ENCODE measurements at places on chromosomes 2 and 18. TPM values are rescaled to one million over a fixed set of nuclear protein-coding genes. Genes with fewer than 3 reads are reported as not detected.

- peaks cover 8% of the 10 kb centered on the region for H3K4me1 ChIP-seq
- H3K4me3 ChIP-seq, result no peak overlapping the region
- H3K36me3 ChIP-seq, result peaks cover 3% of the 10 kb centered on the region
- H3K27ac ChIP-seq, result no peak overlapping the region
- H3K27me3 ChIP-seq, result peaks cover 5% of the 10 kb centered on the region
- no peak for DNase-seq
Measured at GRCh38 chr2:102509749-102510148, 36.7 kb downstream of the SLC9A4 start.

Gene RABL2A
- 56.2 TPM for total RNA-seq

- H3K4me1 ChIP-seq, result peaks cover 16% of the 10 kb centered on the region
- no peak for DNase-seq
- peaks cover 4% of the 10 kb centered on the region for H3K36me3 ChIP-seq
- H3K27me3 ChIP-seq, result no peaks in the 10 kb centered on the region
Measured at GRCh38 chr2:204687776-204688175, 142.5 kb downstream of the PARD3B start.

Gene PARD6G
- total RNA-seq, result 21.5 TPM

GRCh38 chr18:60092073-60092472, 192.3 kb downstream of the PMAIP1 start:
- H3K4me3 ChIP-seq, result no peak overlapping the region
- H3K27me3 ChIP-seq, result no peaks in the 10 kb centered on the region
- no peaks in the 10 kb centered on the region for H3K4me1 ChIP-seq
- no peak overlapping the region for H3K27ac ChIP-seq

Gene CCDC178
- total RNA-seq, result not detected

Data from progenitor cell of endocrine pancreas (in vitro differentiated cells).